ENCODE measurements at places on chromosomes 13 and 19.

DNA sequence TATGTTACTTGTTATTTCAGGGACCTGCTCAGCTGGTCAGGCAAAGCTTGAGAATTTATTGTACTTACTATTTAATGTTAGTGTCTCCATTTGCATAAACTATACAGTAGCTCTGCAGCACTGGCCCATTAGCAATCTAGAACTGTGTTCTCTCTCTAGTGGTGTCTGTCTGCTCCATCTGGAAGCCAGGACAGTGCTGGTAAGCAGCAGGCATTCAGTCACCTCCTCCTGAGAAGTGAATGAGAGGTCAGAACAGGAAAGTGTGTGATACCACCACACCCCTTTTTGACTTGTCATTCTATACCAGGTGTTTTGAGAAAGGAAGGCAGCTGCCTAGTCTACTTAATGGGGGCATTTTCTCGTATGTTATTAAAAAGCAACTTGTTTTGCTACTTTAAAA is 3.9 kb downstream of the COG3 start:
- DNase-seq = no peak

- DNase-seq = no peak
Observed at GRCh38 chr19:51372649-51373504, at the start of gene NKG7. Gene NKG7, minus strand, starts transcription at chr19:51372654. Its CDS starts 119 bp downstream, at chr19:51372535.

- DNase-seq = no peak
Observed at GRCh38 chr13:57992416-57992815, 360.9 kb downstream of the PCDH17 start.

- no peak for DNase-seq
Observed at GRCh38 chr19:51688671-51689571, 4.2 kb upstream of the SPACA6 start.

DNA sequence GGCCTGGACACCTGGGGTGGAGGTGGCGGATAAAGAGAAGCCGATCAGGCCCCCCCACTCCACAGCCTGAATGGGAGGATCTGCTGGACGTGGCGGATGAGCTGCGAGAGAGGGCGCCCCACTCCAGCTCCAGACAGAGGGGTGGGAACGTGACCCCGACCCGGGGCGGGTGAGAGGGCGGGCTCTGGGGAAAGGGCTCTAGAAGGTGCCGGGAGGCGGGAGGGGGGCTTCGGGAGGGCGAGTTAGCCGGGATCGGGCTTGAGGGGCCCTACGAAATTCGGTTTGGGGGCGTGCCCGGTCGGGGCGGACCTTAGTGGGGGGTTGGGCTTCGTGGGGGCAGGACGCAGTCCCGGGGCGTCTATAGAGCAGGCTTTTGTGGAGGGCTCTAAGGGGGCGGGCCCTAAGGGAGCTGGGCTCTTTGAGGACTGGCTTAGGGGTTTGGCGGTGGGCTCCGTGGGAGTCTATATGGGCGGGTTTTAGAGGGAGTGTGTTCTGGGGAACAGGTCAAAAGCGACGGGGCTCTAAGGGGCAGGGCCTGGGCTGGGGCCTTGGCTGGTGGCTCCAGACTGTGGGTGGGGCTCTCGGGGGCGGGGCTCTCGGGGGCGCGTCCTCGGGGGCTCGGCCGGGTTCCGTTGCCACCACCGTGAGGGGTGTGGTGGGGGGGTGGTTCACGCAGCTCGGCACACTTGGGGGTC is 4.1 kb upstream of the NANOS3 start:
- no peak for DNase-seq

- DNase-seq = no peak
Observed at GRCh38 chr19:33731881-33732280, 64.8 kb upstream of the KCTD15 start.

GRCh38 chr13:27194209-27194608 is 22.6 kb upstream of the USP12 start:
- DNase-seq = no peak

DNA sequence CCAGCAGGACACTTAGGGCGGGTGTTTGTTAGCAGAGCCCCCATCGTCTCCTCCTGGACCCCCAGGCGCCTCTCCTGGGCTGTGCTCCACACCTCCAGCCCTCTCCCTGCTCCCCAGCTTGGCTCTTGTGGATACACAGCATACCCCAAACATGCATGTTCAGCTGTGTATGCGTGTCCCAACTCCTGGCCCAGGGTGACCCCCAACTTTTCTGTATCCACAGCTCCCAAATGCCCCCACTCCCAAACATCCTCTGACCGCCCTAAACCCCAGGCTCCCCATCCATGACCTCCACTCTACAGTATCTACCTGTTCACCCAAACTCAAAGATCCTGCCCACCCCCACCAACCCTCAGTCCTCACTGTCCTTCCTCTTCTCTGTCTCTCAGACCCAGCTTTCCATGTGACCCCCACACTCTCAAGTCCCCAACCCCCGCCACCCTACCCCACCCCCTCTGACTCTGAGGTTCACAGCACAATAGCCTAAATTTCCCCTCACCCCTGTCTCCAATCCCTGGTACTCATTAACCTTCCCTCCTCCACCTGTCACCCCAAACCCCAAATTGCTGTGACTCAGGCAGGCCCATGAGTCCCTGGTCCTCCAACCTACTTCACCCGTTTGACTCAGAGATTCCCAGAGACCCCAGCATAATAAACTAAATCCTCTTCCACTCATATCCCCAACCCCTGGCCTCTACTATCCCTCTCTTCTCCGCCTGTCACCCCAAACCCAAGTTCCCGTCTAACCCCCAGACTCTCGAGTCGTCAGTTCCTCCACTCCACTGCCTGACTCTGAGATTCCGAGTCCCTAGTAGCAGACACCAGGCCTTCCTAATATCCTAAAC is 968 bp downstream of the UBE2M start:
- no peak for DNase-seq

- no peak for DNase-seq
Observed at GRCh38 chr13:23460921-23461320, 27.4 kb upstream of the SACS start.

GRCh38 chr13:54574791-54575190 is 1546.2 kb downstream of the OLFM4 start:
- DNase-seq = no peak

DNA sequence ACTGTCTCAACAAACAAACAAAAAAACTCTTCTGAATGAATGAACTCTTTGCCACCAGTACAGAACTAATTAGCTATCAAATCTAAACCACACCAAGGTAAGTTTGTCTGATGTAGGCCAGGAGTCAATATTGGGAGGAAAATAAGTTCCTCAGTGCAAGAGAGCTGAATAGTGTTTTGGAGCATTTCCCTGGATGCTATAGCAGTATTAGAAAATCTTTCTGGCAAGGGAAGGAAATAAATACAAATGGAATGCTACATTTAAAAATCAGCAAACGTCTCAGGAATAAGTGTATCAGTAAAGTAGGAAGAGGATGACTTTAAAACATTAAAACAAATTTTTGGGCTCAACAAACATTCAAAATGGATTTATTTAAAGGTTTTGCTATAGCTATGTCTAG is 81.3 kb upstream of the TMTC4 start:
- no peak for DNase-seq

DNA sequence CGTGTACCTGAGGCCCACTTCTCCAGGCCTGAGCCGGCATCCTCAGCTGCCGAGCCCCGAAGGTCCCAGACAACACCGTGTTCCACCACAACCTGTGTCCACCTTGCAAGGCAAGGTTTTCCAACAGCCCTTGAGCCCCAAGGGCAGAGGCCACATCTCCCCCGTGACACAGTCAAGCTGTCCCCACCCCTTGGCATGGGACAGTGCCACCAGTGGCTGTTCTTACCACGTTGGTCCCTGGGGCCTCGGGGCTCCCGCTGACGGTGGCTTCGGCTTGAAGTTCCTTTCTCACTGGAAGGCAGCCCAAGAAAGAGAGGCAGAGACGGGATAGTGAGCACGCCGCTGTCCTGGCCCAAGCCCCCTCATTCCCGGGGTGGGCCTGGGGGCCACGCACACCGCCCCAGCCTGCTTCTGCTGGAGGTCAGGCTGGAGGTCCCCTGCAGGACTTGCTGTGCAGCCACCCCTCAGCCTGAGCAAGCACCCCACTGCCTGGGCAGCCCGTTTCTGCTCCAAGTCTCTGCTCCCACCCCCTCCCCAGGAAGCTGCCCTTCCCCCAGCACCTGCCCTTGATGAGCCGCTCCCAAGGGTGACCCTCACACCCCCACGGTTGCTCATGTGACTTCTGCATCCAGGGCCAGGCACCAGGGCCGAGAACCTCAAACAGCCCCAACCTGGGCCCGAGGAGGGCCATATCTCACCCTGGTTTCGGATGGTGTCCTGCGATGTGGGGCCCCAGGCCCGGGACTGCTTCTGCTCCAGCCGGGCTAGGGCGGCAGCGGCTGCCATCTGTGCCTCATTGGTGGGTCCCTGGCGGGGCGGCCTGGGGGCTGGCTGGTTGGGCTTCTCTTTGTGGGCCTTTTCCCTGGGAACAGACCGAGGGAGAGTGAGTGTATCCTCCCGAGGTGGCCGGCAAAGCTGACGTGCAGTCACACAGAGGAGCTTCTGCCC is 4.1 kb downstream of the UBXN6 start:
- DNase-seq = no peak

GRCh38 chr13:111908981-111909380 is 158.0 kb upstream of the SOX1 start:
- no peak for DNase-seq

DNA sequence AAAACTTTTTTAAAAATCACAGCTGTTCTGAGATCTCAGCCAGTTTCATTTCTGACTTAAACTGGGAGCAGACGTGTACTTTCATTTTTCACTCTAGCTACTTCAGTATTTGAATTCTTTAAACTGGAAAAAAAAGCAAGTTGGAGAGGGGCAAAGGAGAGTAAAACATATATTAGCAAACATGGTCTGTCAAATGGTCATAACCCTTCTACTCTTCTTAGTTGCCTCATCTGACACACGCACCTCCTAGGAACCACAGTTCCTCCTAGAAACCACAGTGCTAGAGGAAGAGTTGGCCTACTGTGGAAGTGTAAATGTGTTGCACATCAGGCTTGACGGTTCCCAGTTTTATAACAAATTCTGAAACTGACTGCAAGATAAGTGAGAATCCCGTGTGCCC is 47.2 kb downstream of the TM9SF2 start:
- DNase-seq = no peak

DNA sequence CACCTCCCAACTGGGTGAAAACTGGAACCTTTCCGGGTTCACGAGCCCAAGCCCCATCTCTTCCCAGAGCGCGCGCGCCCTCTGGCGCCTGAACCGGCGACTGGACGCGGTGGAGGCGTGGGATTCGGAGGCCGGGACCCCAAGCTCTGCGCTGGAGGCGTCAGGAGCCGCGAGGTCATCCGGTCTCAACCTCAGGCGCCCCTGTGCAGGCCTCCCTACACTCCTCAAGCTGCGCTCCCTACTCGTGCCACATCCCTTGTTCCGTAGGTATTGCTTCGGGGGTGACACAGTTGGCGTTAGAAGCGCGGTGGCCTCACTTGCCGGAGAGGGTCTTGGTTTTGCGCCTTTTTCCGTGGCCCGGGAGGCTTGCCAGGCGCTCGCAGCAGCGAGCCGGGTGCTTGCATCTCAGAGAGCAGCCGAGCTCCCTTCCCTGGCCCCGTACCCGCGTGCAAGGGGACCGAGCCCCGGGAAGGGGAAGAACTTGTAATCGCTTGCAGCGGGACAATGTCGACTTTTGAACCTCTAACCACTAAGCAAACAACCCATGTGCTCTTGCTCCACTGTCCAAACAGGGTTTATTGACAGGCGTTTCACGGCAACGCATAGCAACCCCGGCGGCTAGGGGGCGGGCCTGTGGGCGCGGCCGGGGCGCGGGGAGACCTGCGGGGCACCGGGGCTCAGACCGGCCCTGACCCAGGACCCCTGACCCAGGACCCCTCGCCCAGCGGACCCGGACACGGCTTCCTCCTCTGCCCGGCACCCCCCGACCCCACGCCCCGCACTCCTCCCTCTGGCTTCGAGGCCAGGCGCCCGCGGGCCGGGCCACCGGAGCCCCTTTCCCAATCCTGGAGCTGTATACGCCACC is 8.5 kb downstream of the CDX2 start:
- DNase-seq = no peak

DNA sequence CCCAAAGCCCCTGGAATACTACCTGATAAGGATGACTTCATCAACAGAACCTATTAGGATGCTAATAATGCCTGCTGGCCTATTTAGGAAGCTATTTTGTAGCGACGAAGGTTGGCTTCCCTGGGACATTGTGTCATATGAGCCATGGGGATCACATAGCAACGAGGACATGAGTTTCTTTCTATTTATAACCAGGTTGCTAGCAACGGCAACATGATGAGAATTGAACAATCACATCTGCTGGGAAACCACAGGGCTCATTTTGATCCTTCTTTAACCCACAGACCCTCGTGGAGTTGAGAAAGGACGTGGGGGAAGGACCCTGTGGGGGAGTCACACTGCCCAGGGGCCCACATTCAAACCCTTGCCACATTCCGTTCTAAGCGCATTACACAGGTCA is 172.2 kb downstream of the COL4A1 start:
- DNase-seq = no peak

GRCh38 chr19:54616057-54616456 is 14.2 kb upstream of the LILRB1 start:
- DNase-seq = no peak

GRCh38 chr19:22620912-22621311 is 13.2 kb upstream of the ZNF492 start:
- DNase-seq = no peak

- DNase-seq = no peak
Observed at GRCh38 chr19:9354651-9355050, 8.2 kb upstream of the ZNF177 start.

DNA sequence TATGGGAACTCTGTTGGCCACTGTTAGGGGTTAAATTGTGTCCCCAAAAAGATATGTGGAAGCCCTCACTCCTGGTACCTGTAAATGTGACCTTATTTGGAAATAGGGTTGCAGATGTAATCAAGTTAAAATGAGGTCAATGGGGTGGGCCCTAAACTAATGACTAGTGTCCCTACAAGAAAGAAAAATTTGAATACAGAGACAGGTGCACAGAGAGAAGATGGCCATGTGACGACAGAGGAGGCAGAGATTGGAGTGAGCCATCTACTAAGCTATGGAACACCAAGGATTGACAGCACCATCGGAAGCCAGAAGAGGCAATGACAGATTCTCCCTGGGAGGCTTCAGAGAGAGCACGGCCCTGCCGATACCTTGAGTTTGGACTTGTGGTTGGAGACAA is 16.5 kb downstream of the POU2F2 start:
- DNase-seq = no peak

- DNase-seq = peak; percentile 52
Observed at GRCh38 chr19:44570984-44571684, 41.7 kb upstream of the CEACAM20 start.

- no peak for DNase-seq
Observed at GRCh38 chr13:42812316-42812715, 30.9 kb downstream of the FAM216B start.

- DNase-seq = no peak
Observed at GRCh38 chr19:3361384-3362216, 4.8 kb upstream of the NFIC start.

- DNase-seq = no peak
Observed at GRCh38 chr13:97175041-97175440, 47.1 kb upstream of the MBNL2 start.

DNA sequence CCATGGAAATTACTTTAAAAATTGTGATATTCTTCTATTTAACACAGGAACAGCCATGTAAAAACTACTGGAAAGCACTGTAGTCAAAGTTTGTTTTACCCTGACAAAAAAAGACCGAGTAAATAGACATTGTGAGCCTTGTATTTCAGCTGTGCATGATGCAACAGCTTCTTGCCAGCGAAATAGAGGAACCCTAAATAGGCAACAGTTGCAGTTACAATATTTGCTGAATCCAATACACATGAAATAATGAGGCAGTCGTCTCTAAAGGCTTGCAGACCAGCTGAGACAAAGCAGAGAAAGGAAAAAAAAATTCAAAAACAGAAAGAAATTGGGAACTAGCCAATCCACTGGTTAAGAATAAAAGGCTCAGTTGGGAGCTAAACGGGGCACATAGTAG is 1001.1 kb downstream of the OLFM4 start:
- no peak for DNase-seq

- DNase-seq = no peak
Observed at GRCh38 chr13:33543631-33544265, 258.2 kb upstream of the STARD13 start.

Measured in activated CD4-positive, alpha-beta T cell treated with anti-CD3 and anti-CD28 coated beads, Interleukin-2, amount 50 U/mL, for 24 hours (primary cell).